Activated CD4-positive, alpha-beta T cell treated with anti-CD3 and anti-CD28 coated beads, Interleukin-2, amount 10 ng/mL, durations not matched to agents 24 days and 14 days (primary cell): ENCODE measurements at places on chromosomes 16 and 17. TPM values are rescaled to one million over a fixed set of nuclear protein-coding genes. Genes with fewer than 3 reads are reported as not detected.
A peak's percentile ranks its signal among the peaks of the same experiment; 100 is the strongest.

GRCh38 chr17:62916684-62917571 is 49.1 kb upstream of the TANC2 start:
- H3K4me3 ChIP-seq = no peak overlapping the region
- no peaks in the 10 kb centered on the region for H3K36me3 ChIP-seq
- no peak overlapping the region for H3K27ac ChIP-seq
- DNase-seq = no peak
- no peaks in the 10 kb centered on the region for H3K4me1 ChIP-seq

GRCh38 chr17:43373356-43373755 is 25.4 kb upstream of the ARL4D start:
- no peaks in the 10 kb centered on the region for H3K36me3 ChIP-seq
- H3K4me3 ChIP-seq = no peak overlapping the region
- H3K27me3 ChIP-seq = no peaks in the 10 kb centered on the region
- H3K27ac ChIP-seq = no peak overlapping the region
- no peak for DNase-seq
- peaks cover 22% of the 10 kb centered on the region for H3K4me1 ChIP-seq

- H3K27ac ChIP-seq = no peak overlapping the region
- H3K4me1 ChIP-seq = peaks cover 6% of the 10 kb centered on the region
- no peaks in the 10 kb centered on the region for H3K27me3 ChIP-seq
- no peaks in the 10 kb centered on the region for H3K36me3 ChIP-seq
- H3K4me3 ChIP-seq = no peak overlapping the region
These were observed 23.7 kb upstream of the XYLT2 start for GRCh38 chr17:50322271-50322670.

DNA sequence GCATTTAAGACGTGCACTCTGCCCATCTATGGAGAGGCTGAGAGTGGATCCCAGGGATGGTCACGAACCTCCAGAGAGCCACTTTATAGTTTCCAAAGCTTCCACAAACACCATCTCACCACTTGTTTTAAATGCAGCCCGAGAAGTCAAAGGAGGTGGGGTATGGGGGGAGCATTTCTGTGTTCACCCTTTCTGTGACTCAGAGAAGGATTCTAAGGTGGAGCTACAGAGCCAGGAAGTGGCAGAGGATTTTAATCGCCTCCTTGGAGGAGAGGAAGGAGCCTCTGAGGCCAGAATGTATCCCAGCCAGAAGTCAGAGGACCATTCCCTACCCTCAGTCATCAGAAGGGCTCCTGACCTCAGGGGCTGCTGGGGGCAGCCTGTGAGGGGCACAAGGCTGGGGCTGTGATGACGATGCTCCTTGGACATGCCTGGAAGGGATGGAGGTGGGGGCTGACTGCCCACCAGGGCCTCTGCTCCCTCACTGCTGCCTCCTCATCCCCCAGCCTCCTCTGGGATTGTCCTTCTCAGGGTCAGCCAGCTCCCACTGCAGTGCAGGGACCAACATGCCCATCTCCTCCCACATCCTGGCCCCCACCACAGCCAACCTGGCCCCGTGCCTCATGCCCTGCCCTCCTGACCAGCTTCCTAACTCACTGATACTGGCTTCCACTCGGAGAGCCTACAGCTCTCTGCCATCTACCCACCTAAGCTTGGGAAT is 2.8 kb downstream of the XYLT2 start:
- H3K27me3 ChIP-seq = no peaks in the 10 kb centered on the region
- peaks cover 17% of the 10 kb centered on the region for H3K36me3 ChIP-seq
- H3K27ac ChIP-seq = peak overlapping the region; percentile 22
- no peak for DNase-seq
- H3K4me1 ChIP-seq = peaks cover 41% of the 10 kb centered on the region

DNA sequence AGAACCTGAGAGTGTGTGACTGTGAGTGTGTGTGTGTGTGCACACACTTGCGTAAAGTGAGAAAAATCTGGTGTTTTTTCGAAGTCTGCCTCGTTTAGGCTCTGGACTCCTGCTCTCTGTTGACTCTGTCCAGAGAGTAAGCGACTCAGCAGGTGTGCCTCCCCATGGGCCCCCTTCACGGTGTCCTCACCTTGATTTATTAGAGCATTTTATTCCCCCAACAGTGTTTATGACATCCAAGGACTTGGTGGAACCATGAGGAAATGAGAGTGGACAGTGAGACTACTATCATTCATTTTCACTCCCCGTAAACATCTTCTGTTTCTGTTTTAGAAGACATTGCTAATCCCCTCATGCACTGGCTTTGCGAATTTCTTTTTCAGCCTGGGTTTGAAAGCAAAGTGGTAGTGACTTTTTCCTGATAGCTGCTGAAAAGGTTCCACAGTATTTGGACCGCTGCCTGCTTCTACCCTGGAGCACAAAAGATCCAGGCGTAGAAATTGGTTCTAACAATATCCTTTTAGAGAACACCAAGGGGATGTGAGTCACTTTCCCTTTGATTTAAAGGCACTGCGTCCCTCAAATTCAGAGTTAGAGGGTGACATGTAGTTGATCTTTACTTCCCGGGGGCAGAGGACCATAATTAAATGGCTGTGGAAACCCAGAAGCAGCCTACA is 218.2 kb downstream of the WWOX start:
- H3K4me3 ChIP-seq = no peak overlapping the region
- H3K4me1 ChIP-seq = no peaks in the 10 kb centered on the region
- no peak for DNase-seq
- no peaks in the 10 kb centered on the region for H3K36me3 ChIP-seq

DNA sequence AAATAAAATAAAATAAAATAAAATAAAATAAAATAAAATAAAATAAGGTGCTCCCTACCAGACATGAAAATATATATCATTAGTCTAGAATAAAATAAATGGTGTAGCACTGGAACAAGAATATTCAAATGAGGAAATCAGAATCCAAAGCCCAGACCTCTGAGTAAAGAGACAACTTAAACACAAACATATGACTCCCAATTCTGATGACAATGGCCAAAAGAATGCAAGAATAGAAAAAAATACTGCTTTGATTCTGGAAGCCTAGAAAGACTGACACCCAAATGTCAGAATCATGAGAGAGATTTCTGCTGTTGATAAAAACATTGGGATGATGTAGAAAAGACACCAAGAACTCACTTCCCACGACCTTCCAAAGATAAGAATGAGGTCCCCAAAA is 27.9 kb downstream of the MYOCD start:
- no peak overlapping the region for H3K4me3 ChIP-seq
- no peak for DNase-seq
- no peaks in the 10 kb centered on the region for H3K27me3 ChIP-seq
- H3K27ac ChIP-seq = no peak overlapping the region
- H3K4me1 ChIP-seq = no peaks in the 10 kb centered on the region

- peaks cover 2% of the 10 kb centered on the region for H3K27me3 ChIP-seq
- H3K4me1 ChIP-seq = no peaks in the 10 kb centered on the region
- no peak overlapping the region for H3K4me3 ChIP-seq
- no peak overlapping the region for H3K27ac ChIP-seq
These were observed 104.9 kb upstream of the TBX2 start for GRCh38 chr17:61294777-61295176.

GRCh38 chr17:46922487-46922803 is 515 bp upstream of the GOSR2 start:
- peaks cover 30% of the 10 kb centered on the region for H3K4me1 ChIP-seq
- peaks cover 13% of the 10 kb centered on the region for H3K36me3 ChIP-seq
- no peak for DNase-seq
- peak overlapping the region; percentile 87 for H3K4me3 ChIP-seq
- H3K27ac ChIP-seq = peak overlapping the region; percentile 100

DNA sequence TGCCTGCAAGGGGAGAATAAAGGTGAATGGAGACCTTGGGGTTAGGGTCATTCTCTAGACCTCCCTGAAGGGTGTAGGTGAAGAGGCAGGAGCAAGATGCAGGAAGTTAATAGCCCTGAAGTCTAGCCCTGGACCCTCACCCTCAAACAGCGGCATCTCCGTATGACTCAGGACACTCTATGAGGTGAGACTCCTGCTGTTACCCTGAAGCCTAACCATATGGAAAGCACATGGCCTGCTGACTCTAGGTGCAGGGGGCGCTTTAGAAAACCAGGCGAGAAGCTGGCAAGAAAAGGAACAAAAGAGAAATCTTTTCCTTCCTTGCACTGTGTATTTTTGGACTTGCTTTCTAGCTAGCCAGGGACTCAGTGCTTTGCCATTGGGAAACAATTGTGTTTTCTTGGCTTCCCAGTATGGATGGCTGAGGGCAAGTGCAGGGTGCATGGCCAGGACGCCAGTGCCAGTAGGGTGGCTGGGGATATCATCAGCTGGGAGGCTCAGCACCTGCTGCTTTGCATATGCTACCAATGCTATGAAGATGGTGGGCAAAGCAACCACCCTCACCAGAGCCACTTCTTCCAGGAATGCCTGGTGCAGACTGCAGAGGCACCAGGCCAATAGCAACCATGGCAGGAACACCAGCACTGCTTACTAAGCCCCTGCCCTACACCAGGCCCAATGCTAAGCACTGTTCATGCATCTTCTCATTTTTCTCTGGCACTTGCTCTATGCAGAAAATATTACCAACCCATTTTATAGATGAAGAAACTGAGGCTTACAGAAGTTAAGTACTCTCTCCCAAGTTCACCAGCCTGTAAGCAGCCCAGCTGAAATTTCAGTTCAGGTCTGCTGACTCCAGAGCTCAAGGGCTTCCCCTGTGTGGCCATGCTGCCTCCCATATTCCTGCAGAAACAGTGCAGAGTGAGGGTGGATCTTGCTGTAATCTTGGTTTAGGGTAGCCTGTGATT is 425.1 kb downstream of the SLC39A11 start:
- H3K4me1 ChIP-seq = no peaks in the 10 kb centered on the region
- H3K36me3 ChIP-seq = no peaks in the 10 kb centered on the region
- H3K4me3 ChIP-seq = no peak overlapping the region
- H3K27ac ChIP-seq = no peak overlapping the region

CCDC200 gene
- 0.65 and 0.92 TPM in 2 replicates for total RNA-seq

KRT17 gene
- total RNA-seq = not detected in 2 replicates

CACNA1H gene
- total RNA-seq = 0.05 and 0.07 TPM in 2 replicates
